Forelimb muscle (tissue), 1 donor: ENCODE measurements at places on chromosomes 7 and 10. TPM values are rescaled to one million over a fixed set of nuclear protein-coding genes. Genes with fewer than 3 reads are reported as not detected.

Gene KIAA1217
- 36.0 TPM for polyA plus RNA-seq

Gene TRIM50
- polyA plus RNA-seq: 0.67 TPM

Gene ASNS
- polyA plus RNA-seq: 12.3 TPM

Gene NOD1
- polyA plus RNA-seq: 16.1 TPM

Gene BLNK
- polyA plus RNA-seq: 1.8 TPM

Gene OR2A12
- polyA plus RNA-seq: 0.09 TPM

Gene IL2RA
- not detected for polyA plus RNA-seq

Gene MASTL
- 5.3 TPM for polyA plus RNA-seq

Gene GARS1
- polyA plus RNA-seq: 62.8 TPM

Gene KLF14
- 1.1 TPM for polyA plus RNA-seq

Gene LRWD1
- polyA plus RNA-seq: 10.2 TPM

Gene CHST3
- 12.4 TPM for polyA plus RNA-seq

Gene MALRD1
- polyA plus RNA-seq: 0.57 TPM

Gene STOX1
- 2.5 TPM for polyA plus RNA-seq

Gene PNLIPRP3
- polyA plus RNA-seq: not detected

Gene CRHR2
- polyA plus RNA-seq: 3.4 TPM

Gene RBP4
- polyA plus RNA-seq: 1.9 TPM

Gene GNAT3
- polyA plus RNA-seq: 0.11 TPM

Gene CELF2
- polyA plus RNA-seq: 70.1 TPM

Gene GIMAP8
- polyA plus RNA-seq: 6.1 TPM

Gene ANXA8
- polyA plus RNA-seq: not detected

Gene GPR26
- polyA plus RNA-seq: not detected

Gene SAMD9L
- 6.4 TPM for polyA plus RNA-seq

Gene TMEM254
- polyA plus RNA-seq: 13.9 TPM

Gene TCTN3
- 23.5 TPM for polyA plus RNA-seq

Gene GLUD1
- 52.3 TPM for polyA plus RNA-seq

Gene ZNF438
- 15.8 TPM for polyA plus RNA-seq

Gene P4HA1
- 46.6 TPM for polyA plus RNA-seq

Gene STEAP1
- polyA plus RNA-seq: 1.5 TPM

Gene PTF1A
- polyA plus RNA-seq: not detected

Gene RARRES2
- 47.9 TPM for polyA plus RNA-seq

Gene CAV2
- 35.8 TPM for polyA plus RNA-seq

Gene RBM17
- polyA plus RNA-seq: 104 TPM

Gene MSMB
- polyA plus RNA-seq: not detected

Gene PCBD1
- polyA plus RNA-seq: 77.8 TPM

Gene ADAM22
- 9.1 TPM for polyA plus RNA-seq

Gene FOXI2
- polyA plus RNA-seq: 0.47 TPM

Gene ANTXRL
- 0.23 TPM for polyA plus RNA-seq

Gene CYP3A7
- 0.24 TPM for polyA plus RNA-seq

Gene MYPN
- 93.8 TPM for polyA plus RNA-seq

Gene CLDN15
- 7.4 TPM for polyA plus RNA-seq

Gene SRRM3
- polyA plus RNA-seq: 0.63 TPM

Gene KCP
- polyA plus RNA-seq: 1.9 TPM

Gene BTBD16
- polyA plus RNA-seq: 0.13 TPM

Gene LRRTM3
- 2.2 TPM for polyA plus RNA-seq

Gene CLRN3
- not detected for polyA plus RNA-seq

Gene SFTPA1
- polyA plus RNA-seq: not detected

Gene PTPRN2
- polyA plus RNA-seq: 1.7 TPM
